Stimulated activated CD4-positive, alpha-beta T cell treated with anti-CD3 and anti-CD28 coated beads, Interleukin-1b, Interleukin-23, amount 100 ng/mL, for 48 hours (primary cell): ENCODE measurements at places on chromosomes 2 and 18.

DNA sequence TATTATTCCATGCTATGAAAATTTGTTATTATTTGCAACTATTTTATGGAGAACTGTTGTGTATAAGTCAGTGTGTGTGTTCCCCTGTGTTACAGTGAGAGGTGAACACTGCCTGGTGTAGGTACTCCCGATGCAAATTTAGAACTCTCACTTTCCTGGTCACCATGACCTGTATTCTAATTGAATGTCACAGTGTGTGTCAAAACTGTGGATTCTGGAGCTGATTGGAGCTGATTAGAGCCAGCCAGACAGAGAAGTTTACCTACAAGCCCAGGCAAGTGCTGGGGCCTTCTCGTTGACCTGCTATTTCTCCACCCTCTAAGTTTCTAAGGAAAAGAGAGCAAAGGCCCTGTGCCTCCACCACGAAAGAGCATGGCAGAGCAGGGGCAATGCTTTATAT is 216.0 kb downstream of the NYAP2 start:
- no peak for DNase-seq

DNA sequence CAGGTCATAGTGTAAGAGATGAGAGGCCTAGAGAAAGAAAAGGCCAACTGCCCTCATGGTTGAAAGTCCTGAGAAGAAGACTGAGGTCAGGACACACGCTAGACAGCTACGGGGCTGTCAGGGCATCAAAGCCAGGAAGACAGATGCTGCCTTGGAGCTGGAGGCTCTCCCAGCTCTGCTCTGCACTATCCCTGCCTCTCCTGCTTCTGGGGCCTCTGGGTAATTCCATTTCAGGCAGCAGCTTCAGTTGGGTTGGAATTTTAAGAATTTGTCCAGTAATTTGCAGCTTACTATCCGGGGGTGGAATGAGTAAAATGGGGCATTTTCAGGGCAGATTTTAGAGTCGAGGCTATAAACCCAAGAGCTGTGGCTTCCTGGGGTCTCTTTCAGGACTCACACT is 76.2 kb upstream of the CTAGE1 start:
- no peak for DNase-seq

GRCh38 chr18:392928-393573 is 107.5 kb downstream of the COLEC12 start:
- no peak for DNase-seq

- no peak for DNase-seq
Measured at GRCh38 chr2:11093467-11093866, 61.8 kb upstream of the SLC66A3 start.

- no peak for DNase-seq
Measured at GRCh38 chr2:237931205-237931721, 35.6 kb upstream of the UBE2F start.

DNA sequence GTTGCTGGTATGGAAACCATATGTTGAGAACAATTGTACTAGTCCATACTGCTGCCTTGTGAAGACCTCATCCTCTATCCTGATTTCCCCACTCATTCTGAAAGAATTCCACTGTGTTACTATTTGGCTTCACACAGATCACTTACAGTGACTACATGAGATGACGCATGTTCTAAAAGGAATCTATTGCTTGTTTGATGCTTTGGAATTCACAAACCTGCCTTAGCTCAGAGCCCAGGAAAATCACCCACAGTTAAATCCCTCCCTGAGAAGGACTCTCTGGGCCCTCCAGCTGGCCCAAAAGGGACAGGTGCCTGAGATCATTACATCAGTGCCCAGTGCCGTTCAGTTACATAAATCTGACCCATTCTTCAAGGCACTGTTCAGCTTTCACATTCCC is 45.3 kb downstream of the KLHL29 start:
- no peak for DNase-seq

DNA sequence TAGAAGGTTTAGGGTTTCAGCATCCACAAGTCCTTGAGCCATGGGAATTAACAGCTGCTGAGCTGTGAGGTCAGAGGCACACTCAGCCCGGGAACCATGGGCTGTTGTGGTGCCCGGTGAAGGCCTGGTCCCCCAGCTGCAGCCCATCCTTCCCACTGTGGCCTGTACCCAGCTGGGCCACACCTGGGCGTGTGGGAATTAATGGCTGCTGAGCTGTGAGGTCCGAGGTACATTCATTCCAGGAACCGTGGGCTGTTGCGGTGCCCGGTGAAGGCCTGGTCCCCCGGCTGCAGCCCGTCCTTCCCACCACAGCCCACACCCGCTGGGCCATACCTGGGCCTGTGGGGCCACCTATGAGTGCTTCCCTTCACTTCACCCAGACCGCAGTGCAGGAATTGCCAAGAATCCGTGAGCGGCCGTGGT is 25.2 kb downstream of the TMEM18 start:
- no peak for DNase-seq

DNA sequence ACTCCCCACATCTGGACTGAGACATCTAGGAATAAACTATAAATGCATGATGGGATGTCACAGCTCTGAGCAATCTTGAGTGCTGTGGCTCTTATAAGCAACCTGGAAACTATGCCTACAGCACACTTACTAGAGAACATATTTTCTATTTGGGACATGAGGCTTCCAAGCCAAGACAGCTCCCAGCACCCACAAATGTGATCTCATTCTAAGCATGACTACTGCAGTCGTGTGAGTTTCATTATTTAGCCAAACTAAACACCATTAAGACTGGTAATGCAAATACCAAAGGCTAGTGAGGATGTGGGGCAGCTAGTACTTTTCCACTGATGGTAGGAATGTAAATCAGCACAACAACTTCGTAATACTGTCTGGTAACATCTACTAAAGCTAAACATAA is 72.5 kb downstream of the RTTN start:
- no peak for DNase-seq

GRCh38 chr18:58254873-58255511 is 211.0 kb downstream of the NEDD4L start:
- no peak for DNase-seq

- DNase-seq: no peak
Measured at GRCh38 chr2:181158427-181158826, 178.0 kb downstream of the UBE2E3 start.

GRCh38 chr18:1102848-1103247 is 198.2 kb downstream of the ADCYAP1 start:
- DNase-seq: no peak

- no peak for DNase-seq
Measured at GRCh38 chr2:239602290-239603282, 201.8 kb upstream of the HDAC4 start.

DNA sequence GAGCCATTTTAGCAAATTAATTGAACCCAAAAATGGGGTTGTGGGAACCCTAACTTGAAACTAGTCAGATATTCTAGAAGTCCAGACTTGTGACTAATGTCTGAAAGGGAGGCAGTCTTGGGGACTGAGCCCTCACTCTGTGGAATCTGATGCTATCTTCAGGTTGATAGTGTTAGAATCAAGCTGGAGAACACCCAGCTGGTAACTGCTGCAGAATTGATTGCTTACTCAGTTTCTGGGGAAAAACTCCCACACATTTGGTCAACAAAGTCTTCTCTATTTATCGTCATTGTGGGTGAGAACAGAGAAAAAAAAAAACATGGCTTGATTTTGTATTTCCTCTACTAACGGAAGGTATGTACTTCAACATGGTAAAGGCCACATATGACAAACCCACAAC is 1925.8 kb upstream of the CELF4 start:
- no peak for DNase-seq

- no peak for DNase-seq
Measured at GRCh38 chr2:99084256-99084655, 57.3 kb upstream of the C2orf15 start.

DNA sequence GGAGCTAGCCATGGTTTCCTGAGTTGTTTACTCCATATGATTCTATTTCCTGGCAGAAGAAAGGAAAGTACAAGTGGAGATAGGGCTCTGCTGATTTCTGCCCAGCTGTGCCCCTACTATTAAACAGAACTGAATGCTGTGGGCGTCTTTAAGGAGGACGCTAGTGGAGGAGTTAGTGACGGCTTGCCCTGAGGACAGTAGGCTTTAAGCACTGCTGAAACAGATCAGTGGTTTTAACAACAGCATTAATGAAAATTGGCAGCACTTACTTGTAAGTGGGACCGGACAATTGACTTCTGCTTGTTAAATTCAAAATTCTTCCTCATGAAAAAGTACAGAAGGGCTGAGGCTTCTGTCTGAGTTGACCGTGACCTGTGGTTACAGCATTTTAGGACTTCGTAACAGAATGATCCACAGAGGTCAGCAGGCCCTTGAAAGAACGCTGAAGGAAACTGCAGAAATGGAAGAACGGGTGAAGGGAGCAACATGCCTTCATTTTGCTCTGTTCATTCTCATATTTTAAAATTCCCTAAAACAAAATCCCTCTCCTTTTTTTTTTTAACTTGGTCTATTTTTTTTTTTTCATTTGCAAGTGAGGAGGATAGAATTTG is 80.6 kb upstream of the CCDC195 start:
- no peak for DNase-seq

- DNase-seq: no peak
Measured at GRCh38 chr2:182033449-182033848, 47.8 kb downstream of the PPP1R1C start.

DNA sequence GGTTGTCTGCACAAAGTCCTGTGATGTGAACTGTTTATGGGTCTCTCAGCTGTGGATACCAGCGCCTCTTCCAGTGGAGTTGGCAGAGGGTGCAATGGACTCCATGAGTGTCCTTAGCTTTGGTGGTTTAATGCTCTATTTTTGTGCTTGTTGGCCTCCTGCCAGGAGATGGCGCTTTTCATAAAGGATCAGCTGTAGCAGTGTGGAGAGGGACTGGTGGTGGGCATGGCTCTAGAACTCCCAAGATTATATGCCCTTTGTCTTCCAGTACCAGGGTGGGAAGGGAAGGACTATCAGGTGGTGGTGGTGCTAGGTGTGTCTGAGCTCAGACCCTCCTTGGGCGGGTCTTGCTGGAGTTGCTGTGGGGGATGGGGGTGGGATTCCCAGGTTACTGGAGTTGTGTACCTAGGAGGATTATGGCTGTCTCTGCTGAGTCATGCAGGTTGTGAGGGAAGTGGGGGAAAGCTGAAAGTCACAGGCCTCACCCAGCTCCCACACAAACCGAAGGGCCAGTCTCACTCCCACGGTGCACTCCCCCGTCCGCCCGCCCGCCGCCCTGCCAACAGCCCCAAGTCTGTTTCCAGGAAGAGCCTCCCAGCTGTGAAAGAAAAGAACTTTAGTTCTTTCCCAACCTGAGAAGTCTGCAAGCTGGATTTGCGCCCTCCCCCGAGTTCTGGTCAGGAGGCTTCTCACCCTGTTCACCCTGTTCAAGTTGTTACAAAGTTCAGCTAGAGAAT is 108.1 kb downstream of the MARCO start:
- no peak for DNase-seq

DNA sequence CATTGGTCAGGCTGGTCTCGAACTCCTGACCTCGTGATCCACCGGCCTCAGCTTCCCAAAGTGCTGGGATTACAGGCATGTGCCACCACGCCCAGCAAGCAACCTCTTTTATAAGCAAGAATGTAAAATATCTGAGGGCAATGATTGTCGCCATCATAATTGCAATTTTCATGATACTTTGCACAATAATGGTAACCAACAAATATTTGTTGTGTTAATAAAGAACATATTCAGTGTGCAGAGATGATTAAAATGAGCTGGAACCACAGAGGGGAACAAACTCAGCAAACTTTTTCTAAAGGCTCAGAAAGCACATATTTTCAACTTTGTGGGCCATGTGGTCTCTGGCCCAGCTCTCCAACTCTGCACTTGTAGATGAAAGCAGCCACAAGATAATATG is 115.2 kb upstream of the SIX2 start:
- DNase-seq: no peak

GRCh38 chr2:150677551-150677950 is 190.1 kb upstream of the RND3 start:
- no peak for DNase-seq

- DNase-seq: no peak
Measured at GRCh38 chr2:121860033-121860757, 104.7 kb downstream of the TSN start.

- no peak for DNase-seq
Measured at GRCh38 chr2:72108121-72108520, 39.5 kb downstream of the CYP26B1 start.

DNA sequence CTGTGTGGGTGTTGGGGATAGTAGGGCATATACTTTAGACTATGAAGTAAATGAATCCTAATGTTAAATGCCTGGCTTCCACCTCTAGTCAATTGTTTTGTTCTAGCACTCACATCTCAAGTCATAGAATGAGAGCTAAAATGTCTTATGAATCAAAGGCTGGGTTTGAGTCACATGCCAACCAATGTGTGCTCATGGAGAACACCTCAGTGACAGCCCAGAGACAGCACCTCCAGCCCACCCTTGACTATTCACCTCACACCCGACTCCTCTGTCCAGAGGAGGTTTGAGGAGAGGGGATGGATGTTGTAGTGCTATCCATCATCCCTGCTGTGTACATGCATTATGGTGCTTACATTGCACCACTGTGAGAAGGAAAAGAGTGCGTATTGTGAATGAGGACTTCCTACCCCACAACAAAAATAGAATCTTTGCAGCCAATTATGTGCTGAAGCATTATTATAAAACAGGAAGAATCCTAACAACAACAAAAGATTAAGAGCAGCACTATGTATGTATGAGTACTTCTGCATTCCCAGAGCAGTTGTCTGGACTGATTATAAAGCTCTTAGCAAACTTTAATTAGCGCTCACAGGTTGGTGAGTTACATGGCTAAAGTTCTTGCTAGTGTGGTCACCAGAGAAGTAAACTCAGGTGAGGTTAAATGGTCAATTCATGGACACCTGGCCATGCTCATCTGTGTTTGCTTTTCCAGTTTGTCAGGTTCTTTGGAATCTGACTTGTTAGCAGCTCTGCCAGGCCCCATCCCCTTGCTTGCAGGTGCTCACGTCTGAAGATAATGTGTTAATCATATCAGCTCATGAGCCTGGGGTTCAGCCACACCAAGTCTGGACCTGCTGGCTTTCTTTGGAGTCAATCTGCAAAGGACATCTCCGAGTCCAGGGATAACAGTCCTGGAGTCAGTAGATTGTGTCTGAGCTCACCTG is 55.3 kb upstream of the NABP1 start:
- peak; percentile 48 for DNase-seq

- DNase-seq: peak; percentile 52
Measured at GRCh38 chr2:203822240-203822639, 45.3 kb upstream of the CTLA4 start.

DNA sequence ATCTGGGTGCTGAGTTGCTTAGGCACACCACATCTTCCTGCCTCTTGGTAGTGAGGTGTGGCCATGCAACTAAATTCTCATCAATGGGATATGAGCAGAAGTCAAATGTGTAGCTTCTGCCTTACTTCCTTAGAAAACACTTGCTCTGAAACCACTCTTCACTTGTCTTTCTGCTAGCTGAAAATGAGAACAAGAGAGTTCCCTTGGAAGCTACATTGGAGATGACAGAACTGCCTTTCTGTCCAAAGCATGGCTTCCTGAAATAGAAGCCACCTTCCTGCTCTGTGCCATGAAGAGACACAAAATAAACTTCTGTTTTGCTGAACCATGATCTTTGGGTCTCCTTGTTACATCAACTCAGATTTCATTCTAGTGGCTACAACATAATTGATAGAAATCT is 659.9 kb downstream of the IRS1 start:
- DNase-seq: no peak

GRCh38 chr2:39228413-39229209 is 15.2 kb downstream of the CDKL4 start:
- DNase-seq: no peak
